ENCODE measurements at places on chromosomes 5 and 9.
A peak's percentile ranks its signal among the peaks of the same experiment; 100 is the strongest.

GRCh38 chr9:128321879-128322403 is 306 bp downstream of the TRUB2 start:
- peak overlapping the region; percentile 90 for H3K27ac ChIP-seq
- DNase-seq: no peak
- peaks cover 7% of the 10 kb centered on the region for H3K36me3 ChIP-seq
- H3K4me3 ChIP-seq: peak overlapping the region; percentile 90
- no peaks in the 10 kb centered on the region for H3K27me3 ChIP-seq

DNA sequence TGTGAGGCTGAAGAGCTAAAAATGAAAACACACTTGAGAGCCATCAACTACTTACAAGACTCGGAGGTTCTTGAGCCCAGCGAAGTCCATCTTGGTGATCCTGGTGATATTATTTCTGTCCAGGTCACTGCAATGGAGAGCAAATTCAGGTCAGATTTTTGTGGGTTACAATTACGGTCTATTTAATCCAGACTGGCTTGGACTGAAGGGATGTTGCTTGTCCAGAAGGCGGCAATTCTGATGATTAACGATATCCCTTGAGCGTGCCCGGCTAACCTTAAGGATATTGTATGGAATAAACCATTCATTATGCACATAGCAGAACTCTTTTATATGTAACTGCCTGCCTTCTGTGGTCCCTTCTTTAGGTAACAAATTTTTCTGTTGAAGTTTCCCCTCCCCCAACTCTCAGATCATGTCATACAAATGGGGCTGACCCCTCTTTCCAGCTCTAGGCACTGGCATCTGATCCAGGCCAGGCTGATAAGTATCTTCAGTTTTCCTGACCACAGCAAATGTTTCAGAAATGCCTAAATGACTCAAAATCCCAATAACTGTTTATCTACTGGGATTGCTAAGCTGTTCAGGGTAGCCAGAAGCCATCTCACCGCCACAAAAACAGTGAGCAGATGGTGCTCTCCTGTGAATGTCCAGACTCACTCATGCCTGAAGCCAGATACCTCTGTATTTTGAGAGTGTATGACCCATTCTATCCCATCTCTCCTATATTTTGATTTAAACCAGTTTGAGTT is 49.4 kb downstream of the SLIT3 start:
- no peaks in the 10 kb centered on the region for H3K36me3 ChIP-seq
- no peaks in the 10 kb centered on the region for H3K4me1 ChIP-seq
- no peaks in the 10 kb centered on the region for H3K27me3 ChIP-seq
- no peak overlapping the region for H3K27ac ChIP-seq

GRCh38 chr5:31415009-31415923 is 116.6 kb downstream of the DROSHA start:
- no peak overlapping the region for H3K4me3 ChIP-seq
- no peak for DNase-seq
- no peaks in the 10 kb centered on the region for H3K27me3 ChIP-seq
- no peak overlapping the region for H3K27ac ChIP-seq
- H3K36me3 ChIP-seq: no peaks in the 10 kb centered on the region
- no peaks in the 10 kb centered on the region for H3K4me1 ChIP-seq

GRCh38 chr9:78871086-78871451 is 574.1 kb downstream of the PSAT1 start:
- no peaks in the 10 kb centered on the region for H3K4me1 ChIP-seq
- no peak overlapping the region for H3K27ac ChIP-seq
- no peaks in the 10 kb centered on the region for H3K36me3 ChIP-seq
- no peaks in the 10 kb centered on the region for H3K27me3 ChIP-seq
- no peak overlapping the region for H3K4me3 ChIP-seq

- H3K4me3 ChIP-seq: no peak overlapping the region
- no peak overlapping the region for H3K27ac ChIP-seq
- no peaks in the 10 kb centered on the region for H3K4me1 ChIP-seq
- no peaks in the 10 kb centered on the region for H3K36me3 ChIP-seq
- no peaks in the 10 kb centered on the region for H3K27me3 ChIP-seq
Measured at GRCh38 chr5:16981700-16982099, 45.6 kb upstream of the MYO10 start.

GRCh38 chr9:92737216-92737606 is 27.4 kb downstream of the BICD2 start:
- no peak overlapping the region for H3K4me3 ChIP-seq
- 0 out of 2 replicates have a peak, but pooled peaks cover 4% of the 10 kb centered on the region for H3K4me1 ChIP-seq
- no peak for DNase-seq
- H3K27me3 ChIP-seq: no peaks in the 10 kb centered on the region

- no peaks in the 10 kb centered on the region for H3K36me3 ChIP-seq
- DNase-seq: no peak
- no peak overlapping the region for H3K27ac ChIP-seq
- H3K4me1 ChIP-seq: peaks cover 6% of the 10 kb centered on the region
- no peaks in the 10 kb centered on the region for H3K27me3 ChIP-seq
Measured at GRCh38 chr5:126124706-126125345, 298.4 kb upstream of the GRAMD2B start.

- H3K27me3 ChIP-seq: no peaks in the 10 kb centered on the region
- no peak overlapping the region for H3K27ac ChIP-seq
- H3K4me3 ChIP-seq: no peak overlapping the region
- no peaks in the 10 kb centered on the region for H3K4me1 ChIP-seq
- no peak for DNase-seq
Measured at GRCh38 chr5:5437227-5438172, 15.0 kb downstream of the ICE1 start.

- no peaks in the 10 kb centered on the region for H3K27me3 ChIP-seq
- no peaks in the 10 kb centered on the region for H3K36me3 ChIP-seq
- peak; percentile 26 for DNase-seq
- H3K4me3 ChIP-seq: no peak overlapping the region
- no peaks in the 10 kb centered on the region for H3K4me1 ChIP-seq
Measured at GRCh38 chr9:138103111-138103848, 225.7 kb downstream of the CACNA1B start.

DNA sequence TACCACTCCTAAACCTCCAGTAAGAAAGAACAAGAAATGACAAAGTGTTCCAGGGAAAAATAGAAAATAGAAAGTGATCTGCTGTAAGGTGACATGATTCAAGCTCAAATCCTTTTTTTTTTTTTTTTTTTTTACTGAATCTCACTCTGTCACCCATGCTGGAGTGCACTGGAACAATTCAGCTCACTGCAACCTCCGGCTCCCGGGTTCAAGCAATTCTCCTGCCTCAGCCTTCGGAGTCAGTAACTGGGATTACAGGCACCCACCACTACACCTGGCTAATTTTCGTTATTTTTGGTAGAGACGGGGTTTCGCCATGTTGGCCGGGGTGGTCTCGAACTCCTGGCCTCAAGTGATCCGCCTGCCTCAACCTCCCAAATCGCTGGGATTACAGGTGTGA is 35.9 kb downstream of the TTLL11 start:
- no peaks in the 10 kb centered on the region for H3K36me3 ChIP-seq
- H3K27me3 ChIP-seq: no peaks in the 10 kb centered on the region
- H3K27ac ChIP-seq: no peak overlapping the region
- no peaks in the 10 kb centered on the region for H3K4me1 ChIP-seq
- no peak for DNase-seq
- no peak overlapping the region for H3K4me3 ChIP-seq

DNA sequence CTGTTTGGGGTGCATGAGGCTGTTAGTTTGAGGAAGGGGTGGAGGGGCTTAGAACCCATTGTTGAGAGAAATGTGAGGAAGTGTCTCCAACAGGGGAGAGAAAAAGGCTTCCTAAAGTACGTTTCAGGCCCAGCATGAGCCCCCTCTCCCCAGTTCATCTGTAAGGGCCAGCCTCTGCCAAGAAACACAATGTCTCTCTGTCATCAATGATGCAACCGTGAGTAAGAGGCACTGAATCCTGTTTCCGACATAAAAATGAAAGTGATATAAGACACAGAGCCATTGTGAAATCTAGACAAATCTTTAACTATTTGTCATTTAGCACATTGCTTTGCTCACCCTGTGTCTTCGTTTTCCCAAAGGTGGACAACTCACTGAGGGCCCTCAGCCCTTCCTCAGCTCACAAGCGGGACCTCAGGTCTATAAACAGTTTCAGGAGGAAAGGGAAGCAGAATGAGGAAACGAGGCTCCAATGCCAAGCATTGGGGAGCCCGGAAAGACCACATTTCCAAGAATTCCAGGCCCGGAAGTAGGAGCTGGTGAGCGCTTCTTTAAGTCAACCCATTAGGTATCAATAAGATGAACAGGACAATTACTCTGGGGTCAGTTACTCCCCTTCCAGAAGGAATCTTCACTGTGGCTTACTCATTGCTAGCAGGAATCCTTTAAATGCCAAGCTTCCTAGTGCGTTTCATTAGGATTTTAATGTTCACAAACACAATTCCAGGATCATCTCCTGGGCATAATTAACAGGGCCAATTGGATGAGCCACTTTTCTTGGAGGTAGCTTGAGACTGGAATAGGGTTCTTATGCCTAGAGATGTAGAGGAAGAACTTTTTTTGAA is 59.0 kb upstream of the KLF4 start:
- H3K4me1 ChIP-seq: no peaks in the 10 kb centered on the region
- no peaks in the 10 kb centered on the region for H3K36me3 ChIP-seq
- no peak for DNase-seq
- no peak overlapping the region for H3K27ac ChIP-seq

- 0 out of 2 replicates have a peak, but pooled peaks cover 2% of the 10 kb centered on the region for H3K36me3 ChIP-seq
- H3K4me1 ChIP-seq: peaks cover 3% of the 10 kb centered on the region
- H3K27me3 ChIP-seq: no peaks in the 10 kb centered on the region
- DNase-seq: no peak
- no peak overlapping the region for H3K4me3 ChIP-seq
- no peak overlapping the region for H3K27ac ChIP-seq
Measured at GRCh38 chr9:68978066-68978465, 35.8 kb downstream of the PRKACG start.

DNA sequence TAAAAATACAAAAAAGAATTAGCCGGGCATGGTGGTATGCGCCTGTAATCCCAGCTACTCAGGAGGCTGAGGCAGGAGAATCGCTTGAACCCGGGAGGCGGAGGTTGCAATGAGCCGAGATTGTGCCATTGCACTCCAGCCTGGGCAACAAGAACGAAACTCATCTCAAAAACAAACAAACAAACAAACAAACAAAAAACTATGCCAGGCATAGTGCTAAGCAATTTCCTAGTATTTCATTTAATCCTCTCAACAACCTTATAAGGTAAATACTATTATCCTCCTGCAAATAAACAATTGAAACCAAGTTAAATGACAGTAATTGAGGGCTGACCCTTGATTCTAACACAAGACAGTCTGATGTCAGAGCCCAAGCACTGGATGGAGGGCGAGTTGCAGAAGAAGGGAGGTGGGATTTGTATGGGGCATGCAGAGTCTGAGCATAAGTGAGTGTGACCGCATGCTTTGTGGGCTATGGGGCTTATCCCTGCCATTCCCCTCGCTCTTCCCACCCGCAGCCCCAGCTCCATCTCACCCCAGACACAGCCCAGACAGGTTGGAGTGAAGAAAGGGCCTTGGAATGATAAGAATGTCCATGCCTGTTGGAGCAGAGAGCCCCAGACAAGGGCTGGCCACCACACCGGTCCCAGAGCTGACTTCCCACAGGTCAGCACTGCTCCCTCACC is 24.3 kb upstream of the RPS14 start:
- no peak for DNase-seq
- H3K27ac ChIP-seq: no peak overlapping the region
- H3K36me3 ChIP-seq: no peaks in the 10 kb centered on the region
- no peak overlapping the region for H3K4me3 ChIP-seq

DNA sequence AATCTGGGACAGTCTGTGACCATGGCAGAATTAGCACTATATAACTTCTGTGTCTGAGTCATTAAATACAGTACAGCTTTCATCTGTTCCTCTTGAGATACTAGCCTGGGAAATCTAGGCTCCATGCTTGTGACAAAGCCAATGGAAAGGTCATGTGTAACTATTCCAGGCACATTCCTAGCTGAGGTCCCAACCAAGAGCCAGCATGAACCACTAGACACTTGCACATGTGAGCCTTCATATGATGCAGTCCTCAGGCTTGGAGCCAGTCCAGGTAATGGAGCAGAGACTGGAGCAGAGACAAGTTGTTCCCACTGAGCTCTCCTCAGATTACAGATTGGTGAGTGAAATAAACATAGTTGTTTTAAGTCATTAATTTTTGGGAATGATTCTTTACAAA is 412.4 kb upstream of the ZNF462 start:
- H3K27me3 ChIP-seq: no peaks in the 10 kb centered on the region
- no peaks in the 10 kb centered on the region for H3K36me3 ChIP-seq
- H3K27ac ChIP-seq: no peak overlapping the region
- no peak overlapping the region for H3K4me3 ChIP-seq
- no peaks in the 10 kb centered on the region for H3K4me1 ChIP-seq
- no peak for DNase-seq

GRCh38 chr5:57911438-57911837 is 428.8 kb upstream of the ACTBL2 start:
- H3K4me3 ChIP-seq: no peak overlapping the region
- DNase-seq: no peak
- no peaks in the 10 kb centered on the region for H3K27me3 ChIP-seq
- H3K4me1 ChIP-seq: no peaks in the 10 kb centered on the region
- no peaks in the 10 kb centered on the region for H3K36me3 ChIP-seq

DNA sequence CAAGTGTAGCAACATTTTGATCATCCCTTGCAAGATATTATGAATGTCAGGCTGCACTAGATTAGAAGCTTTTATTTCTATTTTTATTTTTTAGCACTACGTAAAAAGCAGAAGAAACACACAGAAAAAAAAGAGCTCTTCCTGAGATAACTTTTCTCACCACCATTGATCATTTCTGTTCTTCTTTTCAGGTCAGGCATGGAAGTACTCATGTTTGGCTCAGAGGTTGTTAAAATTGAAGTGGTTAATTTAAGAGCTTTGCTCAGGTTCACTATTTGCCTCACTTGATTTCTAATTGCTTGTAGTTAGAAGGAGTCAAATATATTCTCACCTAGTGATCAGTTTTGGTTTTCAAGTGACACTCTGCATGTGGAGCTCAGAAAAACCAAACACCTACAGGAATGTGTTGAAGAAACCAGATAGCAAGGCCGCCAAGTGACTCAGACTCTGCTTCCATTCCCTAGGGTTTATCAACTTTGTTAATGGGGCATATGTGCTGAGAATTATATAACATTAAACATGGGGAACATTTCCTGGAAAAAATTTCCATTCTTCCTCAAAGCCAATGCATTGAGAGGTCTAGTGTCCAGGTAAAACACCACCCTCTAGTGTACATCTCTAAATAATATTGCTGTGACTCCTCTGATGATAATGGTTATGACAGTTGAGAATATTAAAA is 679.8 kb downstream of the CETN3 start:
- no peak for DNase-seq
- no peaks in the 10 kb centered on the region for H3K4me1 ChIP-seq
- no peaks in the 10 kb centered on the region for H3K36me3 ChIP-seq
- H3K27ac ChIP-seq: no peak overlapping the region
- no peak overlapping the region for H3K4me3 ChIP-seq

- peak overlapping the region; percentile 98 for H3K4me3 ChIP-seq
- no peaks in the 10 kb centered on the region for H3K4me1 ChIP-seq
- peaks cover 27% of the 10 kb centered on the region for H3K36me3 ChIP-seq
- no peak for DNase-seq
- peak overlapping the region; percentile 43 for H3K27ac ChIP-seq
- H3K27me3 ChIP-seq: no peaks in the 10 kb centered on the region
Measured at GRCh38 chr5:177304392-177305119, 957 bp downstream of the PRELID1 start.
